ENCODE measurements at places on chromosomes 1 and 21.

- DNase-seq, result no peak
These were observed 125.8 kb upstream of the AJAP1 start for GRCh38 chr1:4528590-4528989.

DNA sequence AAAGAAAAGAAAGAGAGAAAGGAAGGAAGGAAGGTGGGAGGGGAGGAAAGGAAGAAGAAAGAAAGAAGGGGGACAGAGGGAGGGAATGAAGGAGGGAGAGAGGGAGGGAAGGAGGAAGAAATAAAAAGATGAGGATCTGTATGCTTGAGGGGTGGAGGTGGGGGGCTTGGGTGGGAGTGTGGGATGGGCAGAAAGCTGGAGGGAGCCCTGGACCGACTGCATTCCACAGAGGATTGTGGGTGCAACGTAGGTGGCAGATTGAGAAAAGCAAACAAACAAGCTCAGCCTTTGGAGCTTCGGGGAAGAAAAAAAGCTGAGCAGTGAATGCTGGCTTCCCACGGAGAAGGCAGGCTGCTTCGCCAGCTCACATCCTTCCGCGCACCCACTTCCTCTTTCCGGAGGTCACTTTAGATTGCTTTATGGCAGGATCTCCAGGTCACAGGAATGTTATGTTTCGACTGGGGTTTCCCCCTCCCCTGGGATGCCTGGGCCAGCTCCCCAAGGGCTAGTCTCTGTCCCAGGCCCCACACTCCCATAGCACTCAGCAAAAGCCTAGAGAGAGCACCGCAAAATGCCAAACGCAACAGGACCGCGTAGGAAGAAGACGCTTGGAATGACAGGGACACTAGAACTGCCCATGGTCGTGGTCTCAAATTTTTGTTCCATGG is 20.7 kb upstream of the LGALS8 start:
- peak; percentile 11 for DNase-seq

- DNase-seq, result no peak
These were observed 2.1 kb upstream of the CAPN8 start for GRCh38 chr1:223667484-223668182.

DNA sequence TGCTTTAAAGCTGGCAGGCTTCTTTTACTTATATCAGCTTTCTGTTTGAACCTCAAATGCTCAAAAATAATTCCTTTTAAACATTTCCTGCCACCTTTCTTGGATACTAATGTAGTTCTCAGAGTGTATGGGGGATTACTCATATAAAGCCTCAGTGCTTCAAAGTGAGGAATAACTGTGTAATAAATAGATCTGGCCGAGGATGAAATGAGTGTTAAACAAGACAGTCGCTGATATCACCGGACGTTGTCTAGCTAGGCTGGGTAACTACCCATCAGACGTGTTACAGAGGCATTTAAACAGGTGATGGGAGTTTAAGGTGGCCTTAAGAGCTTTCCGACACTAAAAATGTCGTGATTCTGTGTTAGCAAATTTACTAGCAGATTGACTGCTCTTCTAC is 53.1 kb downstream of the VANGL2 start:
- no peak for DNase-seq

GRCh38 chr21:31557421-31558188 is 101.9 kb upstream of the SOD1 start:
- DNase-seq, result no peak

- no peak for DNase-seq
These were observed 10.7 kb upstream of the MATN1 start for GRCh38 chr1:30734106-30734505.

DNA sequence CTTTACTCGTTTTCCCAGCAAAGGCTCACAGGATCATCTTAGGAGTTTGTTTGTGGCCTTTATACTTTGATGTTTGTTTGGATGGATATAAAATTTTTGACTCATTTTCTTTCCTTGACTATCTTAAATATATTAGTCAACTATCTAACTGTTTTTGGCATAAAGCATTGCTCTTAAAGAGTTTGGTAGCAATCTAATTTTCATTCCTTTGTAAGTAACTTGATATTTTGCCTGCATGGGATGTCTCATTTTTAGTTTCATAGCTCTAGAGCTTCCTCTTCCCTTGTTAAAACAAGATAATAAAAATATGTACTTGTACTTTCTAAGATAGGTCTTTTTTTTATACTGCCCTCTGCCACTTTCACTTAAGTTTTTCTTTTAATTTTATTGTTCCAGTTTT is 161.9 kb downstream of the MAGI3 start:
- no peak for DNase-seq

DNA sequence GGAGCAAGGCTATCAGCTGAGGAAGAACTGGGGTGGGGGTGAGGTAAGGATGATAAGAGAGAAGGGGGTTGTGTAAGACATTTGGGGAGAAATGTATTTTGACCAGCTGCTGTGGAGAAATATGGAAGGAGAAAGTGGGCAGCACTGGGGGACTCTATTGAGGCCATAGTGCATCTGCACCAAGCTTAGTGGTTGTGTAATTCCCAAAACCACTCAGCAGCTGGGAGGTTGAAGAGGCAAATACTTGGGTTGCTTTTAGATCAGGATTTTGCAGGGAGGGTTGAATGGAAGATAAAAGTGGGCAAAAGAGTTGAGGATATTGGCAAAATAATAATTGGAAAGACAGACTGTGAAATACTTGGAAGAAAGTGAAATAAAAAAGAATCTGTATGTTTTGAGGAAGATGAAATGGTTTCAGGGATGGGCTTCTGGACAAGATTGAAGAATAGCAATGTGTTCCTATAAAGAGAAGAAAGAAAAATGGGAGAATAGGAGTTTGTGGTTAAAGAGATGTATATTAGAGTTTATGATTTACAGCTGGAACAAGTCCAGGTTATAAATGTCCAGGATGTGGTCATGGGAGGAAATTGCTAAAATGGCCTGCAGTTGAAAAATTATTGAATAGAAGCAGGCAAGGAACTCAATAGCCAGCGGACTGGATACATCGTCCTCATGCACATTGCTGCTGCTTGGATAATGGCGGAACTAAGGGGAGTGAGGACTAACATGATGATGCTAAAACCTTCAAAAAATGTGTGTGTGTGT is 162.7 kb downstream of the DNM3 start:
- DNase-seq, result no peak

DNA sequence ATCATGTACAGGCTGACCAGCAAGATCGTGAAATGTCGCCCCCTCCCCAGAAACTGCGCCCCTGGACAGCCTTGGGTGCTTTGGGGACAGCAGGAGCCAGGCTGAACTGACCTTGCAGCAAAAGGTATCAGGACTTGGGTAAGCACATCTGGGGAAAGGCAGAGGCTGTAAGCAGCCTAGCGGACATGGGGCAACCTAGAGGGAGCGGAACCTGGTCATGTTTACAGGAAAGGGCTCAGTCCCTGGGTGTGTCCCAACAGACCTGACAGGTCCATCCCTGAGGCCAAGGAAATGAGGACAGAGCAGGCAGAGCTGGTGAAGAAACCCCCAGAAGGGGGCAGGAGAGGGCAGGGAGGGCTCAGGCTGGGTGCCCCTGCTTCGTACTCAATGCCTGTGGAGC is 3.1 kb upstream of the S100A8 start:
- DNase-seq, result no peak

- no peak for DNase-seq
These were observed 540.9 kb upstream of the ADGRL2 start for GRCh38 chr1:81259625-81260411.

DNA sequence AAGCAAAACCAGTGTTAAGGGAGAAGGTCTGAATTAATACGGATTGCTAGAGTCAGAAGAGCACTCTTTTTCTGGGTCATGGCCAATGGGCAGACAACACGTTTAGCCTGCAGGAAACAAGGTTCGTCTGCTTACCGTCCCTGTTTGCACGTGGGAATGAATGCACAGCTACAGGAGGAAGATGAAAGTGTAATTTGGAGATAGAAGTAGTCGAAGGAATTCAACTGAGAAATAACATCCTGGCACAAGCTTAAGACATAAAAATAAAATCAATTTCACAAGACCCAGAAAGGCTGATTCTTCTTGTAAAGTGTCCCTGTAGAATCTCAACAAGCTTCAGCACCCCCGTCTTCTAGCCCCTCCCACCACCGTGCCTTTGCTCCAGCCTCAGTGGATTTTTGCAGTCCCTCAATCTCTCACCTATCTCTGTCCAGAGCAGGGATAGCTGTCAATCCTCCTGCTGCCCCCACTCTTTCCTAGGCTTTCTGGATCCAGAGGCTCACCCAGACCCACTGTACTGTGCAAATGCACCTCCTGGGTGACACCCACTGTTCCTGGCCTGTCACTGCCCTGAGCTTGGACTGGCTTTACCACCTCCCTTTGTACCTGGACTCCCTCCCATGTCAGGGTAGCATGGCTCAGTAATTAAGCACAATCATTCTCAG is 60.6 kb downstream of the C1orf94 start:
- DNase-seq, result no peak

GRCh38 chr1:201142011-201142848 is 12.0 kb downstream of the TMEM9 start:
- no peak for DNase-seq

DNA sequence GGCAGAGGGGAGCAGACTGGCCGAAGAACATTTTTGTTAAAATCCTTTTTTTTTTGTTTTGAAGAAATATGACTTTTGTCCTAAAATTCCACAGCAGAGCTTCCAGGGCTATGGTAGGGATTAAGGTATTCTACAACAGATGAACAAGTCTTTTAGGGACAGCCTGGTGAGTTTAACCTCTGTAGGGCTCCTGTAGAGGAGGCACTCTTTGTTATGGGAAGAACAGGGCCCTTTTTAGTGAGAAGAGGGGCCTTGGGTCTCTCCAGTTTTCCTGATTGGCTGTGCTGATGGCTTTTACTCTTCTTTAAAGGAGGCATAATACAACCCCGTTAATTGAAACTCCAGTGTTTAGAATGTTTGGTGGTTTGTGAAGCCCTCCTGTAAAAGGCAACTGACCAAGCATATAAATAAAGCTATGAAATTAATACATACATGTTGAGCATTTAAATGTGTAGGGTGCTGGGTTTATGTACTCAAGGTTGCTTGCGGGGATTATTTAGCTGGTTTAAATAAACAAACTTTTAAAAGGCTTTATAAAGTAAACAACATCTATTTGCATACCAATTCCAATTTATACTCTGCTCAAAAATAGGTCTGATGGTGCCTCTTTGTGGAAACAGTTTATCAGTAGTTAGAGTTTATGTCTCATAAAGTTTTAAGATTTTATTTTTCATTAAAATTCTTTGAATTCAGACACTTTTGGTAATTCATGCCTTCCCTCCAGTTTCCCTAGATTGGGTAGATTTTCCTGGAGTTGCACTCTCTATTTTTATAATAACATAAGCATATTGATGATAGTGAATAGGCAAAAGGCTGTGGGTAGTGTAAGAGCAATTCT is 46.5 kb downstream of the PBX1 start:
- no peak for DNase-seq

DNA sequence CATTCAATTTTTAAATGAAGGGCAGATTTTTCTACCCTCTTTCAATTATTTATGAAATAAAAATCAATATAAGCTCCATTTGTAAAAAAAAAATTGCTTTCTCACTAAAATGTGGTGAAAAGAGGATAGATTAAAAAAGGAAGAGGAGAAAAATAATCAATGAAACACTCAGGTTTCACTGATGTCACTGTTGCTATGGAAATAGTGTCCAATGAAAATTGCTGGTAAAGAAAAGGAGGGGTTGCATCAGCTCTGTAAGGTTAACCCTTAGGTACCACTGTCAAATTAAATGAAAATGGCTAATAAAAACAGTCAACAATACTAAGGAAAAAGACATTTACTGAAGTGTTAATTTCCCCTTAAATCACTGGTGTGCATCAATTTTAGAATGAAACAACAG is 91.6 kb upstream of the TTC39A start:
- peak; percentile 7 for DNase-seq

DNA sequence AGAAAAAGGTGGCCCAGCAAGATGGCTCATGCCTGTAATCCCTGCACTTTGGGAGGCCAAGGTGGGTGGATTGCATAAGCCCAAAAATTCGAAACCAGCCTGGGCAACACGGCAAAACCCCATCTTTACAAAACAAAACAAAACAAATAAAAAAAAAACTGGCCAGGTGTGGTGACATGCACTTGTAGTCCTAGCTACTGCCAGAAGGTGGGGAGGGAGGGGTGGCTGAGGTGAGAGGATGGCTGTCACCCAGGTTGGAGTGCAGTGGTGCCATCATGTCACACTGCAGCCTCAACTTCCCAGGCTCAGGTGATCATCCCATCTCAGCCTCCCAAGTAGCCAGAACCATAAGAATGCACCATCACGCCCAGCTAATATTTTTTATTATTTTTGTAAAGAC is 22.8 kb downstream of the RERE start:
- DNase-seq, result no peak

GRCh38 chr1:171727778-171728177 is 14.1 kb downstream of the VAMP4 start:
- DNase-seq, result no peak

- DNase-seq, result no peak
These were observed 9.6 kb downstream of the P3H1 start for GRCh38 chr1:42756956-42757891.

DNA sequence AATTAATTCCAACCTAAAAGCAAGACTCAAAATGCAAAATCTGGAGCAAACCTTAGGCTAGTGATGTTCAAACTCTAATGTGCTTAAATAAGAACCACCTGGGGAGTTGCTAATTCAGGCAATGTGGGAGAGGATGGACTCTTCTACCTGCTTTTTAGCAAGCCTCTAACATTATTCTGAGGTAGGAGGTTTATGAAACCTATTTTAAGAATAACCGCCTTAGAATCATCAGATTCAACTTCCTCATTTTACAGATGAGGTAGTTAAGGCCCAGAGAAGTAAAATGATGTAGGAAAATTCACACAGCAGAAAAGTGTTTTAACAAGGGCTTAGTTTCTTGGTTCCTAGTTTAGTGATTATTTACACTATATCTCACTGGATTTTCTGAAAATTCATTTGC is 8.6 kb upstream of the NTNG1 start:
- DNase-seq, result no peak

GRCh38 chr21:18267496-18267895 is 22.9 kb downstream of the CHODL start:
- DNase-seq, result no peak

DNA sequence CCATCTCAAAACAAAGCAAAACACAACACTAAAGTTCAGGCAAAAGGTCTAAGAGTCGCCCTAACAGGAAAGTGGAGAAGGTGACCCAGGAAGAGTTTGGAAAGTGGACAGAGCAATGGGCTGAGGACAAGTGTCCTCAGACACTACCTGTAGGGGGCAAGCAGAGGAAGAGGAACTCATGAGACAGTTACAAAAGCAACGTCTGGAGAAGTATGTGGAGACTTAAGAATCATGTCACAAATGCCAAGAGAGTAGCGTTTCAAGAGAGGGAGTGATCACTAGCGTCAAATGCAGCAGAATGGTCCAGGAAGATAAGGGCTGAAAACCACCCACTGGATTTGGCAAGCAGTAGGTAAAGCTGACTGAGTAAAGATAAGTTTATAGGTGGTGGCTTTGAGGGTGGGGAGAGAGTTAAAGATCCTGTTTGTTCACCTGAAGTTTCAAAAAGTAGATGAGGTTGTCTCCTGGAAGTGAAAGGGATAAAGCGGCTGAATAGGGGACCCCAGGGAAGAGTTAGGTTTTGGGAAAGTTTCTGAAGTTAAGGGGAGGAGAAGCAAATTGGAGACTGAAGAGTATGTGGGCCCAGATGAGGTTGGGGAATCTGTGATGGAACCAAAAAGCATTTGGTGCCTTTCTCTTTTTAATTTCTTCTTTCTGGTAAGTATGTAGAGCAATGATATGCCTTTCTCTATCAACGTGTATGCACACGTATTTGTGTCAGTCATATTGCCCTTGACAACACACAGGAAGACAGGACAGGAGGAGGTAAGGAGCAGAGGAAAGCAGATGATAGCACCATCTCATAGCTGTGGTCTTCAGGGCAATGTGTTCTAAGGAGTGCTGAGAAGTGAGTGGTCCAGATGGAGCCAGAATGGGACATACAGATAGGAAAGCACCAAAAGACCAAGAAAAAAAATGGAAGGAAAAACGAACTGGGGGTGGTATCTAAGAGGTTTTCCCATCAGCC is 3.1 kb downstream of the BSDC1 start:
- DNase-seq, result no peak
